ENCODE measurements at places on chromosomes 5 and 9. TPM values are rescaled to one million over a fixed set of nuclear protein-coding genes. Genes with fewer than 3 reads are reported as not detected.

DNA sequence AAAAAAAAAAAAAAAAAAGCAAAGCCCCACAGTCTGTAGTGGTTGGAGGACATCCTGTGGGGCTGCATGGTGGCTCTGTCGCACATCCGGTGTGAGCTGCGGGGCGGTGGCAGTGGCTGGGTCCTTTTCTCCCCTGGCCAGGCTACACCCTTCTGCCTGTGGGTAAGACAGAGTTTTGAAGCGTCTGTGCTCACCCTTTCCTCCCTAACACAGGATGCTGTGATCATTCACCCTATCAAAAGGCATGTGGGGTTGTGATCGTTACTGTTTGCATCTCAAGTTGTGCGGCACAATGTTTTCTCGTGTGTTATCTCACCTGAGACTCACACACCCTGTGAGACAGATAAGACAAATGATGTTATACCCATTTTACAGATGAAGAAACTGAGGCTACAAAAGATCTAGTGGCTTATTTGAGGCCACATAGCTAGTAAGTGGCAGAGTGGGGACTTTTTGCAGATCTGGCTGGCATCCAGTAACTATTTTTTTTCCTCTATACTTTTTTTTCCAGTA lies 17.5 kb downstream of the IRF1 start:
- DNase-seq = no peak

The GLRA1 gene
- total RNA-seq = not detected

DNA sequence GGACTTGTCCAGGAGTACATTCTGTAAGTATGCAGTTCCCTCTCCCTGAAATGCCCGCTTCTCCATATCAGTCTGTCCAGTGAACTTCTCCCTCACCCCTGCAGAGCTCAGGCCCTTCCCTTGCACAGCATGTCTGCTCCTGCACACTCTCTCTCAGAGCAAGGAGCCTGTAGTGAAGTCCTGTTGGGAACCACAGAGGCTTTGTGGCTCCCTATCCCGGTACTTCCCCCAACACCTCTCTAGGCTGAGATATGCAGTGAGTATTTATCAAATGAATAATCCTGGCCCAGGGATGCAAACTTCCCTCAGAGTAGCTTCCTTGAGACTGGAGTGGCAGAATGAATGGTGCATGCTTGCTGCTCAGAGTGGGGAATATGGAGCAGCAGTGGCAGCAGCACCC lies 48.8 kb downstream of the POC5 start:
- no peak for DNase-seq

DNA sequence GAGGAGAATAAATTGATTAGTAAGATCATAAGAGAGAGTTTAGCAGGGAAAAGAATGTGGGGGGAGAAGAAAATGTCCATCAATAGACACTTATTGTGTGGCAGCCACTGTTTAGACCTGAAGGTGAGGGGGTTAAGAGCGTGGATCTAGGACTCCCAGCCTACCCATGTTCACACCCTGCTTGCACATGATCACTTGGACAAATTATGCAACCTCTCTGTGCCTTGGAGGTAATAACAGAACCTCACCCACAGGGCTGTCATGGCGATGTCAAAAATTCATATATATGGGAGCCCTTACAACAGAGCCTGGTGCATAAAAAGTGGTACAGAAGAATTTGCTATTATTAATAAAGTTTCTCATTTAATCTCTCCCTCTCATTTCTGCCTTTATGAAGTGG lies 86.0 kb upstream of the EQTN start:
- DNase-seq = no peak

DNA sequence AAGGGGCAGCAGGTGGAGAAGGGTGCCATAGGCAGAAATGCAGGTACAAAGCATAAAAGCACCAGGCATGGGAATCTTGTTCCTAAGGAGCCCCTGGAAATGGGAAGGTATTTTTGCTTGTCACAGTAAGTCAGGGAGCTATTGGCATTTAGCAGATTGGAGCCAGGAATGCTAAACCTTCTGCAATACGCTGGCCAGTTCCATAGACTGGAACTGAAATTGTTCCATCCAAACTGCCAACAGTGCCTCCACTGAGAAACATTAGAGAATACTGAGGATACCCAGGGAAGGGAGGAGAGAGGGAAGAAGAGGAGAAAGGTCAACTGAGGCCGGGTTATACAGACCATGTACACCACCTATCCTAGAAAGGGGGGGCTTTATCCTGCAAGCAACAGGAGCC lies 162.7 kb downstream of the MED27 start:
- DNase-seq = no peak

The IL17B gene
- not detected for total RNA-seq

GRCh38 chr9:85158512-85158911 lies 489.0 kb downstream of the NTRK2 start:
- DNase-seq = no peak

DNA sequence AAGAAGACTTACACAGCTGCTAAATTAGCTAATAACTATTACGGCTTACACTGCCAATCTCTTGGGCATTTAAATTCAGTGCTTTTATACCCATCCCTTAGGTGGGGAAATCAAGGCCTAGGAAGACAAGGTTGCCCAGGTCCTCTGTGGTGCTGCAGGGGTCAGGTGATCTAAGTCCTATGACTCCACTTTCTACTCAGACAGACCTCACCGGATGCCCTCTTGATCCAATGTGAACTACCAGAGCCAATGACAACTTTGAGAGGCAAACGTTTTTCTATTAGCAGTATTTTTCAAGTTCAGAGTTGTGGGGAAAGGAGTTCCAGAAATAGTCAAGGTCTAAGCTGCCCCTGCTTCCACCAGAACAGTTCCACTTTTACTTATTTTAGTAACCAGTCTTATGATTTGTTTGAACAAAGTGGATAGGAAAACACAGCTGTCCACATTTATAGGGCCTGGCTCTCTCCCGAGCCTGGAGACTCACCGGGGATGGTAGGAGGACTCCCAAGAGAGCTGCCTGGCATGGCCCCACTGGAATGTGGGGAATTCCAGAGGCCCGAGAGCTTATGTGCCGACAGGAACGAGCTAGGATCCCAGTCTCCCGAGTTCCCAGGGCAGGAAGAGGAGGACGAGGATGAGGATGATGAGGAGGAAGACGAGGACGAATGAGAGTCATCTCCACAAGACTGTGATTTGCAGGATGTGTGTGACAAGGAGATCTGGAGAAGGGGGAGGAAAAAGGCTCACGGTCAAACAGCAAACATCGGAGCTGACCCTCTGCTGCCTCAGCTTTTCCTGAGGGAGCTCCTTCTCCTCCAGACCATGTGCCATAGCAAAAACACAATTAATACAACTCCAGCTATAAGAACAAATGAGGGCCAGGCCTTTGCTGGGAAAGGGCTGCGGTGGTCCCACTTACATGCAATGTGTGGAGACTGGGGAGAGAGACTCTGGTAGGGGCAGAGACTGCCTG lies 16.7 kb downstream of the FAM193B start:
- DNase-seq = no peak

- no peak for DNase-seq
Observed at GRCh38 chr5:59421986-59422941, 471.3 kb downstream of the PDE4D start.

DNA sequence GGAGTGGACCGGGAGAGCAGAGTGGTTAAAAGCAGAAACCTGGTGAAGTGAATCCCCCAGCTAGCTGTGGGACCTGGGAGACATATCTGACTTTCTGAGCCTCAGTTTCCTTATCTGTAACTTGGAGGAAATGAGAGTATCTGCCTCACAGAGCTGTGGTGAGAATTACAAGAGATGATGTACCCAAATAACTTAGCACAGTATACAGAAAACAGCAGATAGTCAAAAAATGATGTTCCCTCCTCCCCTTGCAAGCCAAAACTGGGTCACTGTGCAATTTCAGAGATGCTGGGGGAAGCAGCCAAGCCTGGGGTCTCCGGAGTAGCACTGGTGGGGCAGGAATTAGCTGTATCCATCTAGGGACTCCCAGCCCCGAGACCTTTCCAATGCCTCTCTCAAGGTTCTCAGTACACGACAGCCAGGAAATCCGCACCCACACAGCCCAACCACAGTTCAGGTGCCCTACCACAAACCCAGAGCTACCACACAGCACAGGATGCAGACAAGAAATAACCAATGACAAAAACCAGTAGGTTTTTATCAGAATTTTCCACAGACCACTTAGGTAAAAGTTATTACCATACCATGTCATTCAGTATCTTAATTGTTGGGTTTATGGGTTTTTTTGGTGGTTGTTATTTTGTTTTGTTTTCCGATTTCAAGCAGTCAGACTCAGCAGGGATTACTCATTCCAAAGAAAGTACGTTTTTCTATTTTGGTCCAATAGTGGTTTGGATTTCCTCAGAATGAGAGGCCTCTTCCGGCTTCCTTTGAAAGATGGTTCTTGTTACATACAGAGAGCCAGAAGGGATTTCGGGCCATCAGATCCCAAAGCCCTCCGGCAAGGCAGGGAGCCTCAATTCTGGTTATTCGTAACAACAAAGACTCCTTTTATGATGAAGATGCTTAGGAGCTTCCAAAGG lies 4.9 kb upstream of the HRH2 start:
- DNase-seq = no peak

DNA sequence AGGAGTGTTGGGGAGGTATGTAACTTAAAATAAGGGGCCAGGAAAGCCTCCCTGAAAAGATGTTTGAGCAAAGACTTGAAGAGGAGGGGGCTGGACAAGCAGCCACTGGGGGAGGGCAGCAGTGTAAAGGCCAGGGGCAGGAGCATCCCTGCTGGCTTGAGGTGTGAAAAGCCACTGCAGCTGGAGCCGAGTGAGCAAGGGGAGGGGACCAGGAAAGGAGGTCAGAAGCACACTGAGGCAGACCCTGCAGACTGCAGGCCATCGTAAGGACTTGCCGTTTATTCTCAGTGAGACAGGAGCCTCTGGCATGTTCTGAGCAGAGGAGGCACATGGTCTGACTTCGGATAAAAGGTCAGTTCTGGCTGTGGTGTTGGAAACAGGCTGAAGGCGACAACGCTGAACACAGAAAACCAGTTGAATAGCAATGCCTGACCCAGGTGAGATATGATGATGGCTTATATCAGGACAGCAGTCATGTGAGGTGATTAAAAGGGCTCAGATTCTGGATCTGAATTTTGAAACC lies 10.2 kb upstream of the ERGIC1 start:
- DNase-seq = peak; percentile 64

DNA sequence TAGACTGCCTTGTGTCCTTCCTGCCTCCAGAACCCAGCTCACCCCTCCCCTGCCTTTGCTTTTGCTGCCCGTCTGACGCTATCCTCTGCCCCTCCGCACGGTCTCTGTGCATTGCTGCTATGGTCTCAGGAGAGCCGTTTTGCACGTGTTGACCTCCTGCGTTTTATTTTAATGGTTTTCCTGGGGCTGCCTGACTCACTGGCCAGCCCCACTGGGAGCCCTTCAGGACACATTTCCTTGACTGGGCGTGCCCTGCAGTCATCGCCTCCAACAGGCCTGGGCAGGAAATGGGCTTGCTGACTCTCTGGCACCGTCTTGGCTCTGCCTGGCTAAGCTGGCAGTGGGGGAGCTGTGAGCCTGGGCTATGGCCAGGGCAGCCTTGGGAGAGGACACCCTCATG lies 17.9 kb upstream of the ASS1 start:
- DNase-seq = no peak

- DNase-seq = no peak
Observed at GRCh38 chr5:150263801-150264621, 25.6 kb downstream of the CAMK2A start.

DNA sequence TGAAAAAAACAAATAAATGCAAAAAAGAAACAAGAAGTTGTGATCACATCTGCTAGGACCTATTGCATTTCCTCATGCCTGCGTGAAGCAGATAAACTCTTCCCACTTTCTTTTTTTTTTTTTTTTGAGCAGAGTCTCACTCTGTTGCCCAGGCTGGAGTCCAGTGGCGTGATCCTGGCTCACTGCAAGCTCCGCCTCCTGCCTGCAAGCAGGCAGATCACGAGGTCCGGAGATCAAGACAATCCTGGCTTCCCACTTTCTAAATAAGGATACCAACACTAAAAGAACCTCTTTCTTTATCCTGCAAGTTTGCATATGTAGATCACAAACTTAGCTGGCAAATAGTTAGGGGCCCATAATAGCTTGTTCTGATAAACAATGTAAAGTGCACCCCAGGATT lies 128.6 kb downstream of the ASTN2 start:
- no peak for DNase-seq

The SPATA31A6 gene
- total RNA-seq = not detected

The ANKHD1 gene
- 73.0 TPM for total RNA-seq

The MSANTD3 gene
- total RNA-seq = 32.3 TPM

The TIMD4 gene
- total RNA-seq = not detected

The ARSI gene
- 0.38 TPM for total RNA-seq

- no peak for DNase-seq
Observed at GRCh38 chr9:92483627-92484545, 1.6 kb upstream of the ASPN start.

DNA sequence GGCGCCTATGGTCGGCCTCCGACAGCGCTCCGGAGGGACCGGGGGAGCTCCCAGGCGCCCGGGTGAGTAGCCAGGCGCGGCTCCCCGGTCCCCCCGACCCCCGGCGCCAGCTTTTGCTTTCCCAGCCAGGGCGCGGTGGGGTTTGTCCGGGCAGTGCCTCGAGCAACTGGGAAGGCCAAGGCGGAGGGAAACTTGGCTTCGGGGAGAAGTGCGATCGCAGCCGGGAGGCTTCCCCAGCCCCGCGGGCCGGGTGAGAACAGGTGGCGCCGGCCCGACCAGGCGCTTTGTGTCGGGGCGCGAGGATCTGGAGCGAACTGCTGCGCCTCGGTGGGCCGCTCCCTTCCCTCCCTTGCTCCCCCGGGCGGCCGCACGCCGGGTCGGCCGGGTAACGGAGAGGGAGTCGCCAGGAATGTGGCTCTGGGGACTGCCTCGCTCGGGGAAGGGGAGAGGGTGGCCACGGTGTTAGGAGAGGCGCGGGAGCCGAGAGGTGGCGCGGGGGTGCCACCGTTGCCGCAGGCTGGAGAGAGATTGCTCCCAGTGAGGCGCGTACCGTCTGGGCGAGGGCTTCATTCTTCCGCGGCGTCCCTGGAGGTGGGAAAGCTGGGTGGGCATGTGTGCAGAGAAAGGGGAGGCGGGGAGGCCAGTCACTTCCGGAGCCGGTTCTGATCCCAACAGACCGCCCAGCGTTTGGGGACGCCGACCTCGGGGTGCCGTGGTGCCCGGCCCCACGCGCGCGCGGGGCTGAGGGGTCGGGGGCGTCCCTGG lies 561 bp downstream of the DAPK1 start:
- DNase-seq = no peak

GRCh38 chr5:141753971-141754713 lies 72.1 kb upstream of the ARAP3 start:
- DNase-seq = no peak

DNA sequence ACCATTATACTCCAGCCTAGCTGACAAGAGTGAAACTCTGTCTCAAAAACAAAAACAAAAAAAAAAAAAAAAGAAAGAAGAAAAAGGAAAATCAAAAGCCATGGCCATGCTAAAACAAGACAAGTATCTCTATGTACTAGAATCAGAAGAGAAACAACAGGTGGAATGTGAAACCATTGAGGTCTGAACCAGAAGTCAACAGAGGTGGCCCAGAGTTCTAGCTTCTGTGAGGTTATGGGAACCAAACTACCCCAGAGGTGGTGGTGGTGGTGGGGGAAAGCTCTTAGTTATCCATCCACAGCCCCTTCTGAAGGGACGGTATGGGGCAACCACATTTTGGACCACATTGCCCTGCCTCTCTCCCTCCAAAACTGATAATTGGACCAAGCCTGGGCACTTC lies 59.5 kb upstream of the ZNF366 start:
- no peak for DNase-seq

- no peak for DNase-seq
Observed at GRCh38 chr5:97601651-97602050, 418.6 kb upstream of the RIOK2 start.

GRCh38 chr5:7269591-7270274 lies 126.2 kb upstream of the ADCY2 start:
- DNase-seq = no peak
